Activated effector memory CD4-positive, alpha-beta T cell treated with Interleukin-2 at 50 U/mL for 16 hours (primary cell): ENCODE measurements at places on chromosomes 2 and 18.

GRCh38 chr2:205759257-205759656, 77.0 kb downstream of the NRP2 start:
- DNase-seq = no peak

DNA sequence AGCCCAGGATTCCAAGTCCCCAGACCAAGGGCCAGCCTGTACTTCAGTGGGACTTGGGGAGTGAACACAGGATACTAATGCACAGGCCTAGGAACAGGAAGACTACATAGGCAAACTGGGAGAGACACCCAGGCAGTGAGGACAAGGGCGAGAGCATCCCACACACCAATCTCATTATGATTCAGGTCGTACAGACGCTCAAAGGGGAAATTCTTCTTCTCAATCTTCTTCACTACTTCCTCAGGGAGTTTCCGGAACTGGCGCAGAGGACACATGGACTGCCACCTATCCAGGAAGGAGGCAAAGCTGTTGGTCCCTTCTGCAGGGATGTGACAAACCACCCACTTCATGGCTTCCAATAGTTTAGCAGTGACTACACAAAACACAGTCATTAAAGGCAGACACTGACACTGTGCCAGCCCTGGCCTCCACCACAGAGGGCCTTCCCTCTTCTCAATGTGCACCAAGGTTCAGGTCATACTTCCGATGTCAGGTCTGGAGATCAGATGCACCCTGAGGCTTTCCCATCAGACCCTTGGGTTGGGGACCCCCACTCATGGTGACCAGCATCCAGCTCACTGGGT, 18.0 kb downstream of the SNRNP200 start:
- DNase-seq = no peak

- no peak for DNase-seq
Measured at GRCh38 chr2:74391209-74391579, 11.1 kb upstream of the DCTN1 start.

GRCh38 chr2:134240061-134240460, 13.8 kb upstream of the MGAT5 start:
- no peak for DNase-seq

GRCh38 chr2:212979046-212979612, 172.3 kb downstream of the IKZF2 start:
- no peak for DNase-seq

DNA sequence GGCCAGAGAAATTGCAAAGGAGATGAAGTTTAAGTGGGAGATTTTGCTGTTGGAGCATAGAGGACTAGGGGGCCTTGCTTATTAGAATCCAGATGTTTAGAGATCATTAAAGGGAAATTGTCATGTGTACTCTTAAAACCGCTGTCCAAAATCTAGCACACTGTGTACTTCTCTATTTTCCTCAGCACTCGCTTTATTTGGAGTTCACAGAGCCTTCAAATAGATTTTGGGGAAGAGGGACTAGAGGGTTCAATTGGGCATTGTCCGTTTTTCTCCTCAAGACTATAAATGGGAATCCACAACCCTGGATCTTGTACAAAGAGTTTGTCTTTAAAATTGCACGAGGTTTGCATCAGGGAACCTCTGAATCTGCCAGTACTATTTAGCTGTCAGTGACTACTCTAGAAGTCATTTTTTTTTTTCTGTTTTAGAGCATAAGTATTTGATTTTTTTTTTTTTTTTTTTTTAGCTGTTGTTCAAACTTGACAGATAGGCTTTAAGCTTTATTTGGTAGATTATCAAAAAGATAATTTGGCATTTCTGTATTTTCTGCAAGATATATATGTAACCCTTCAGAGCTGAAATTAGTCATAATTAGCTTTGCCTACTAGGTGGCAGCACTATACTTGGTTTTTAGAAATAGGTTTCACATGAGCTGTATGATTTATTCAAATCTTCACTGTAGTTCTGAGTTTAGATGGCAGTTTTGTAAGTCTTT, 14.2 kb downstream of the PMS1 start:
- DNase-seq = no peak

- DNase-seq = no peak
Measured at GRCh38 chr18:31206787-31207381, 44.2 kb upstream of the DSC1 start.

GRCh38 chr2:240394549-240394948, 40.9 kb upstream of the GPC1 start:
- no peak for DNase-seq

GRCh38 chr2:188623995-188624643, 332.4 kb downstream of the GULP1 start:
- no peak for DNase-seq

DNA sequence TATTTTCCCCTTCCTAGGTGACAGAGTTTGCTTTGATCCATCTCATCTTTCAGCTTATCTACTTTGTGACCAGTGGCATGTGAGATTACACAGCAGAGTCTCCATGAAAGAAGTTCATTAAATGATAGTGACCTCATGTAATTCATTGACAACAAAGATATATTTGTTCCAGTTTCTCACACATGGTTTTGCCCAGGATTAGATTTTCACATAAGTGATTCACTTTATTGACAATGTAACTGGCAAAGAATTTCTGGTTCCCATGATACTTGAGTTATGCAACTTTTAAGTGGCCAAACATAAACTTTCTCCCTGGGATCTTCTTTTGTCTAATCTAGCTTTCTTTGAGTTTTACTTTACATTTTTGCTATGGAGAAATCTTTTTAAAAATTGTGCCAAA, 50.0 kb downstream of the MC4R start:
- DNase-seq = no peak

DNA sequence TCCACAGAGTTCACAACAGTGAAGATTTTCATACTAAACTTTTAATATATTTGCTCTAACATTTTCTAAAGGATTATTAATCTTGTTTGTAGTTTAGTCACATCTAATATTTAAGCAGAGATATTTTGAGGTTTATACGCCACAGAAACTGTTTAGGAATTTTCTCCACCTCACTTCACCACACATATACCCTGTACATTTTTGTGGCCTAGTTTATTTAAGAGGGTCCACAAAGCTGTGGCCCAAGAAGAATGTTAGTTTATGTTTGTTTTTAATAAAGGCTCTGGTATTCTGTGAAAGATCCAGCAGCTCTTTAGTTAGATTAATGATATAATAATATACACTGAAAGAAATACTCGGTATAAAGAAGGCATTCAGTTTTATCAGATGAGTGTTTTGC, 132.7 kb upstream of the TTC27 start:
- no peak for DNase-seq

GRCh38 chr2:24463271-24463670, 27.8 kb upstream of the NCOA1 start:
- no peak for DNase-seq
